ENCODE measurements at places on chromosomes 2 and 18.

DNA sequence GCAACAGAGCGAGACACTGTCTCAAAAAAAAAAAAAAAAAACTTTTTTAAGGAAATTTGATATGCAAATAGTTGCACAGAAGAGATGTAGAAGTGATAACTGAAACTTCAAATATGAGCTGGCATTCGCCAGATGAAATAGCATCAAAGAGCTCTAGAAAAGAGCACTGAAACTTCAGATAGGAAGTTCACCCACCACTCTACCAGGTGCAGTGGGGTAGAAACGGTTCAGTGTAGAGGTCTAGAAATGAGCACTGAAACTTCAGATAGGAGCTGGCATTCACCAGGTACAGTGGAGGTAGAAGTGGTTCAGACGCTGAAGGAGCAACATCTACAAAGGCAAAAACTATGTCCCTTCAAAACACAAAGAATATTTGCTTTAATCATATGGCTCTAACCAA lies 9.0 kb upstream of the ONECUT2 start:
- no peak for DNase-seq

DNA sequence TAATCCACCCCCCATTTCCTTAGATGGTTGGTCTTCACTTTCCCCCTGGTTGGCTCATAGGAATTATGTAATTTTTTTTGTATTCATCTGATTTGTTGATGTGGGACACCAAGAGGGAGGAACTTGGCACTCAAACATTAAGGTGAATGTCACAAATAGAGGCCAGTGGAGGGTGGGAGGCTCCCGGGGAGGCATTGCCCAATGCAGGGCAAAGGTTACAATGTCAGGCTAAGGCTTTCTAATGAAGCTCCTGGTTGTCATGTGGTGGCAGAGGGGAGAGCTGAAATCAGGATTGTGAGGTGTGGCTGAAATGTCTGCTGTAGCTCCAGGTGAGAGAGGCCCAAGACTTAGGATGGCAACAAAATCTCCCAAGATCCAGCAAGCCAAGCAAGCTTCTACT lies 42.7 kb downstream of the MPHOSPH10 start:
- no peak for DNase-seq

DNA sequence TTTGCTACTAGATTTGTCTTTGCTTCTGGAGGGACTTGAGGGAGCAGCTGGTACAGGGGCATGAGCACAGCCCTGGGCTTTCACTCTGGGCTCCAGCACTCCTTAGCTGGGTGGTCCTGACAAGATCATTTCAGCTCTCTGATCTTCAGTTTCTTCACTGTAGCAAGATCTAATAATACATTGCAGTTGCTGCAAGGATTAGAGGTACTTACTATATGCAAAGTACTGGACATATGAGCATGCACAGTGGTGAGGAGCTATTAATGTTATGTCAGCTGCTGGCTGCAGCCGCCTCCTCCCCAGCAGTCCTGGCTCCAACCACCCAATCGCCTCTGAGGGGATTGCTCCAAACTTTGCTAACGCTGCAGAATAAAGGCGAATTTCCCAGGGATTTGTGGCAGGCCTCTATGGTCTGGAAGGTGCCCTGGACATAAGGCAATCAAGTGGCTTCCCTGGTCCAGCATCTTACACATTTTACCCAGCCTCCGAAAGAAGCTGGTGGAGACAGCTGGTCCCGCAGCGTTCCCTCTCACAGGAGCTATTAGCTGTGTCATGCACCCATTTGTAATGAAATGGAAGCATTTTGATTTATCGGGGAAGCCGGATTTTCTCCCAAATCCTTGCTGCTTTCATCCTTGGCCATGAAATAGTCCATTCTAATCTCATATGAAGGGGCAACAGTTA lies 96.7 kb downstream of the RHOB start:
- DNase-seq = no peak

GRCh38 chr2:198127627-198128026 lies 323.2 kb downstream of the PLCL1 start:
- peak; percentile 60 for DNase-seq

DNA sequence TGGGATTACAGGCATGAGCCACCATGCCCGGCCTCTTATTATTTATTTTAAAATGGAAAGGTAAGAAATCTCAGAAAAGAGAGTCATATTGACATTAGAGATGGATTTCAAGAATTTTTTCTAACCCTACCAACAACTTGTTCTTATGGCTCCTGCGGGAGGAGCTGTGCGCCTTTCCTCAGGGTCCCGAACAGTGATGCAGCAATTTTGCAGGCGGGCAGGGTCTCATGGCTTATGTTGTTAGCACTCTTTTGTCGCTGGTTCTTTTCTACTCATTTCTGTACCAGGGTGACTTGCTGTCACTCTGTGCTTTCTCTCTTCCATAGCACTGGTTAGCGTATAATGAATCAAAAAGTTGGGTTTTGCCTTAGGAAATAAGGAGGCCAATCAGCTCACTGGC lies 148.8 kb upstream of the DLGAP1 start:
- DNase-seq = no peak

- DNase-seq = no peak
Observed at GRCh38 chr18:8979258-8979988, 123.1 kb upstream of the NDUFV2 start.

- DNase-seq = no peak
Observed at GRCh38 chr18:57918601-57919000, 115.5 kb upstream of the ATP8B1 start.
